ENCODE measurements at places on chromosomes 3 and 15.

DNA sequence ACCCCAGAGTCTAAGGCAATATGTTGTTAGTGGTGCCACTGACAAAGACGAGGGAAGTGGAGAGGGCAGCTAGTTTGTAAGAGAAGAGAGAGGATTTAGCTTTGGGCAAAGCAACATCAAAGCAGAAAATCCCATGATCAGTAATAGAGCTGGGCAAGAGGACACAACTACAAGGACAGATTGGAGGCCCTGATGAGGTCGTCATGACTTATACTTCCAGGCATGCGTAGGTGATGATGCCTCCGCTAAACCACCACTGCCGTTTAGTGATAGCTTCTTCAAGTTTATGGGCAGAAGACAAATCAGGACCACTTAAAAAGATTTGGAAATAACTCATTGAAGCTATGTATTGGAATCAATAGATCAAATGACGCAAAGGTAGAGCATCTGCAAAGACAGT, 2.6 kb downstream of the HRG start:
- DNase-seq = no peak

DNA sequence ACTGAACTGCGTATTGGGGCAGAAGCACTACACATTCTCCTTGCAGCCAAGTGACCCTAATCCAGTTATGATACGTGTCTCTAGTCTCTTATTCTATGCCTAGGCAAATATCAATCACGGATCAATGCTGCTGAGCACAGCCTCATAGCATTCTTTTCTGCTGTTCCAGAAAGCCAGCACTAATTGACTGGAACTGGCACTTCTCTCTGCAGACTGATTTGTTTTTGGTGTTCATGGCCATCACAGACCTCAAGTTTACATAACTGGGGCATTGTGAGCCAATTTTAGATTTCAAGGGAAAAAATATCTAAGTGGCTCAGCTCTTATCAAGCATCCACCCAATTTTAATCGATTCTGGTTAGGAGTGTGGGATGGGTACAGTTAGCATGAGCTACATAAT, 37.9 kb downstream of the GLDN start:
- no peak for DNase-seq

DNA sequence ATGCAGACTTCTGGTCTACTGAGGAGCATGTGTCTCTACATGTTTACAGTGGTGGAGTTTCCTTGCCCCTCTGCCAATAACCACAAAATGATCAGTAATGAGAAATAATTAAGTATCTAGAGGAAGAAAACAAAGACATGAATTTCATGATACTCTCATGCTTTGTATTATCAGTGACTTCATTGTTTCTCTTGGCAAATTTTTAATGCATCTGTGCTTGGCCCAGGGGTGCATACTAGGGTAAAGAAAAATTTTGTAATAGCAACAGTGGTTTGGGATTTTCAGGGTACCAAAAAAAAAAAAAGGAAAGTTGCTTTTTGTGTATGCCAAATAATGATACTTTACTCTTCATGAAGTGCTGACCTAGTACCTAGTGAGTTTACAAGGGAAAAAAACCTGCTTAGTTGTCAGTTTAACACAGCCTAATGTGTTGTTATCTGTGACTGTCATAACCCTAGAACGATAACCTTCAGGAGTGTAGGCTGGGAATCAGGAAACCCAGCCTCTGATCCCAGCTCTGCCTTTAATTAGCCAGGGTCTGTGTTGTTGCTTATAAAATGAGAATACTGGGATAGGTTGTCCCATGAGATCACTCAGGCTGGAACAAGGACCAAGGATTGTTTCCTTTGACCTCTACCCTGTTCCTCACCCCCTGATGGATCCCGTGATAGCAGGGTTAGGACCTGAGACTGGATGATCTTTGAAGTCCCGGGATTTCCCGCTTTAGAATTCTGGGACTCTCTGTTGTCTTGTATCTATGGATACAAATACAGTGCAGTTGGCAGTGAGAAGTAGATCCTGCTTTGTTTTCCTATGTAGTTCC, 117.5 kb downstream of the CMSS1 start:
- no peak for DNase-seq

DNA sequence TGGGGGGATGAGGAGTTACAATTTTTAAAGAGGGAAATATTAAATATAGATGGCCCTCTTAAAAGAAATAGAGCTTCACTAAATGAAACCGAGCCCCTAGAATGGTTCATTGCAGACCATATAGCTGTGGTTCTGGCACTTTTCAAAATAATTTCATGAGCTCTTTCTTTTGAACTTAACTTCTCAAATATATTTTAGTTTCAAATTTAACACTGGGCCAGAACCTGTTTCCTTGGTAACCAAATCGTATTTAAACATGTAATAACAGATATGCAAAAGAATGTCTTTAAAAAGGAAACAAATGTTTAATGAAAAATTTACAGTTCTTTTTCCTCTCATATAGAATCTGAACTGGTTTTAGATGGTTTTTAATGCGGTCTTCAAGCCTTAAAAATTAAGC, 20.1 kb downstream of the ZBTB38 start:
- no peak for DNase-seq

GRCh38 chr3:83946554-83946953, 1012.2 kb upstream of the CADM2 start:
- no peak for DNase-seq

DNA sequence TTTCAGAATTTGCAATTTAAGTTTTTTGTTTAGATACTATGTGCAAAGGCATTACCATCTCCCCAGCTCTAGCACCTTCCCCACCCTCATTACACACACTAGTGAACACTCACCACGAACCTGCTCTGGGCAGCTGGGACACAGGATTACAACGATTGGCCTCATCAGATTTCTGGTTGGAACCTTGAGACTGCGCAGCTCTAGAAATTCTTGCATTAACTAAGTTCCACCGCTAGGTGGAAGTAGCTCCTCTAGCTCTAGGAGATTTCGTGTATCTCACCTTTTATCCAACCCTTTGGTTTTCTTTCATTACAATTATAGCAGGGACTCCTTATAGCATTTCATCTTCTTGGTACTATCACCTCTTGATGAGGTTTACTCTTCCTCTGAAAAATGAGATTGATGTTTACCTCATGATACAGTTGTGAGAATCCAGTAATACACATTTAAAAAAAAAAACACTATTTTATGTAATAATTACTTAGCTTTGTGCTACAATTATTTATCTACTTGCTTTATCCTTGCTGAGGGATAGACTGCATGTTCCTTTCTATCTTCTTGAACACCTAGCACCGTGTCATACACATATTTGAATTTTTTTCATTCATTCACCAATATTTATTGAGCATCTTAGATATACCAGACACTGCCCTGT, 28.7 kb upstream of the PLOD2 start:
- DNase-seq = peak; percentile 77

Measured in NCI-H1436 (cell line).